Sigmoid colon (tissue), 7 donors: ENCODE measurements at places on chromosomes 1 and 21. TPM values are rescaled to one million over a fixed set of nuclear protein-coding genes. Genes with fewer than 3 reads are reported as not detected.
A peak's percentile ranks its signal among the peaks of the same experiment; 100 is the strongest.

DNA sequence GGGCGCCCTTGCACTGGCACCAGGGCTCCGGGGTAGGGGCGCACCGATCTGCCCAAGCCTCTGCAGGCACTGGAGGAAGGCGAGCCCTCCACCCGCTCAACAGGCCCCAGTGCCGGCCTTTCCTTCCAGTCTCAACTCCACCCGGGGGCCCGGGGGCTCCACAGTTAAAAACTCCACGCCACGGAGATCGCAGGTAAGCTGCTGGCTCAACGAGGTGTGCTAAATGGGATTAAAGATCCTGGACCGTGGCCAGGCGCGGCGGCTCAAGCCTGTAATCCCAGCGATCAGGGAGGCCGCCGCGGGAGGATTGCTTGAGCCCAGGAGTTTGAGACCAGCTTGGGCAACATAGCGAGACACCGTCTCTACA lies 536 bp downstream of the HSF2BP start:
- H3K27ac ChIP-seq, result peak overlapping the region; percentile 90
- peak overlapping the region; percentile 23 for H3K4me3 ChIP-seq
- H3K27me3 ChIP-seq, result no peaks in the 10 kb centered on the region
- DNase-seq, result no peak
- peaks cover 23% of the 10 kb centered on the region for H3K4me1 ChIP-seq

DNA sequence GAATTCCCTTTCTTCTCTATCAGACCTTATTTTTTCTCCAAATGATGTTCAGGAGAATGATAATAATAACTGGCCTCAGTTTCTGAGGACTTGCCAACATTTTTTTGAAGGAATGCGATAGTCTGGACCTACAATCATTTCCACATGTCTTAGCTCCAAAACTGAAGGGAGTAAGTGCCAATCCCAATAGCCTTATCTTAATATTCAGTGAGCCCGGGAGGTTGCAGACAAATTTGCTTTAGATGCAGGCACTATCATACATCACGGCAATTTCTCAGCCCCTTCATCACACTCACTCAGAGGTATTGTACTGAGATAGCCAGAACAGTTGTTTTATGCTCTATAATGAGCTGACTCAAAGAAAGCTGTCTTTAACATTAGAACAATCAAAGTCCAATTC lies 796.9 kb downstream of the ADGRL2 start:
- no peak for DNase-seq
- no peaks in the 10 kb centered on the region for H3K27me3 ChIP-seq
- H3K4me1 ChIP-seq, result no peaks in the 10 kb centered on the region
- no peak overlapping the region for H3K4me3 ChIP-seq

DNA sequence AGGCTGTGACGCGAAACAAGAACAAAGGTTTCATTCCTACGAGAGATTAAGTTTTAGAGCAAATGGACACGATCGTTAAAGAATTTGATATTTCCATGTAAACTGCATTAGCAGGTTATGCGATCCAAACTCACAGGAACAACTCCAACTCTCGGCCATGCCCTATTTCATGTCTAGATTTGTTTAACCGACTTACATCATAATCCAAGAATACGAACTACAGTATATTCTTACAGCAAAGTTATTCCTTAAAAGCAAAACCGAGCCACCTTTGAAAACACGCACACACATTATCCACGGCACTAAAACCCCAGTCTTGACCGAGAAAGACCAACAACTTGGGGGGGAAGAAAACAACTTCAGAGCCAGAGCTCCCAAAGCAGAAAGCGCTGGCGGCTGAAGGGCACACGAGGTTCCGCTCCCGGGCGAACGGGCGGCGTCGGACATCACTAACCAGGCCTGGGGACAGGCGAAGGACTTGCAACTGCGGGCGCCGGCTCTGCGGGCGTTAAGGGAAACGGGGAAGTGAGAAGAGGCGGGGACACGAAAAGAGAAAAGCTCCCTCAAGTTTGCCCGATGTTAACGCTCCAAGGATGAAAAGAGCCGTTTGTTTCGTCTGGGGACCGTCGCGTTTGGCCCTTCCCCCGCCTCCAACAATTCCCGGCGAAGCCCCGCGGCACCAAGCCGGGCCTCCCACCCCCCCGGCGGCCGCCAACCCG lies 690 bp downstream of the B3GALNT2 start:
- H3K4me1 ChIP-seq, result no peaks in the 10 kb centered on the region
- peak overlapping the region; percentile 73 for H3K4me3 ChIP-seq
- no peaks in the 10 kb centered on the region for H3K27me3 ChIP-seq
- peak overlapping the region; percentile 100 for H3K27ac ChIP-seq

DNA sequence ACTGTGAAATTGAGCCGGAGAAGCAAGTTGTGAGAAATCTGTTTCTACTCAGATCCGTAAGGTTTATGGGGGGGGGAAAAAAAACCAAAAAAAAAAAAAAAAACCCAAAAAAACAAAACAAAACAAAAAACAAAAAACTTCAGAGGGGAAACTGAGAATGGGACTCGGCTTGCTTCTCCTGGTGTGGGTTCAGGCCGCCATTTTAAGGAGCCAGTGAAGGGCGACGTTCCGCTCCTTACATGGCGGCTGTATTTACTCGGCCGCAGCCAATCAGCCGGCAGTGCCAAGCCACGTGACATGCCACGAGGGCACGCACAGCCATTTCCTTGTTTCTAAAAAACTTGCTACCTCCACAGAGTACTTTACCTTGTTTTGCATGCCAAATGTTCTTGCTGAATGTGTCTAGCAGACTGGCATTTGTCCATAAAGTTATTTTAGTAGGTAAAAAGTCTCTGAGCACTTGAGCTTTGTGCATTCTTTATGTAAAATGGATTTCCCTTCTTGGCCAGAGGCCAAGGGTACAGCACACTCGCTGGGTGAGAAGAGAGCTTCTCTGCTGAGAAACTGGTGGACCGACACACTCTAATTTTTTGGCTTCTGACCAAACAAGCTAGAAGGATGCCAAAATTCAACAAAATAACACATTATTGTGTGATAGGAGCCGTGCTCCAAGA lies 101.8 kb downstream of the NFIA start:
- H3K36me3 ChIP-seq, result no peaks in the 10 kb centered on the region
- peaks cover 69% of the 10 kb centered on the region for H3K4me1 ChIP-seq
- peak overlapping the region; percentile 29 for H3K4me3 ChIP-seq
- H3K27me3 ChIP-seq, result no peaks in the 10 kb centered on the region

DNA sequence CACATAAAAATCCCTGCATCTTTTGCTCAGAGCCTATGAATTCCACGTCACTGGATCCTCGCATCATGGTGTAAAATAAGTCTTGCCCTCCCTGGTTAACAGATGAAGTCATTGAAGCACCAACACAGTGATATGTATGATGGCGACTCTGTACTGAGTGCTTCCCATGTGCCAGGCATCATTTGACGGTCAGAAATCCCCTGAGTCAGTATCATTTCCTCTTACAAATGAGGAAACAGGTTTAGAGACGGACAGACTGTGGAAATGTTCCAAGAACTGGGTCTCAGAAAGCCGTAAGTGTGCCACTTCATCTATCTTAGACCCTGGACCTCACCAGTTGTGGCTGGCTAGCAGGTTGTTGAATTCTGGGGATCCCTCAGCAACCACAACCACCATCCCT lies 5.1 kb upstream of the OLFML2B start:
- H3K27ac ChIP-seq, result no peak overlapping the region
- no peaks in the 10 kb centered on the region for H3K27me3 ChIP-seq
- H3K36me3 ChIP-seq, result no peaks in the 10 kb centered on the region
- H3K4me1 ChIP-seq, result peaks cover 6% of the 10 kb centered on the region

Gene KCND3
- total RNA-seq, result 18.3 TPM

Gene ZMYND12
- total RNA-seq, result 0.54 TPM

Gene CFHR2
- total RNA-seq, result not detected

Gene UBL4B
- total RNA-seq, result 0.33 TPM

Gene FHAD1
- not detected for total RNA-seq
